EL (cell line): ENCODE measurements at places on chromosomes 12 and 14.

DNA sequence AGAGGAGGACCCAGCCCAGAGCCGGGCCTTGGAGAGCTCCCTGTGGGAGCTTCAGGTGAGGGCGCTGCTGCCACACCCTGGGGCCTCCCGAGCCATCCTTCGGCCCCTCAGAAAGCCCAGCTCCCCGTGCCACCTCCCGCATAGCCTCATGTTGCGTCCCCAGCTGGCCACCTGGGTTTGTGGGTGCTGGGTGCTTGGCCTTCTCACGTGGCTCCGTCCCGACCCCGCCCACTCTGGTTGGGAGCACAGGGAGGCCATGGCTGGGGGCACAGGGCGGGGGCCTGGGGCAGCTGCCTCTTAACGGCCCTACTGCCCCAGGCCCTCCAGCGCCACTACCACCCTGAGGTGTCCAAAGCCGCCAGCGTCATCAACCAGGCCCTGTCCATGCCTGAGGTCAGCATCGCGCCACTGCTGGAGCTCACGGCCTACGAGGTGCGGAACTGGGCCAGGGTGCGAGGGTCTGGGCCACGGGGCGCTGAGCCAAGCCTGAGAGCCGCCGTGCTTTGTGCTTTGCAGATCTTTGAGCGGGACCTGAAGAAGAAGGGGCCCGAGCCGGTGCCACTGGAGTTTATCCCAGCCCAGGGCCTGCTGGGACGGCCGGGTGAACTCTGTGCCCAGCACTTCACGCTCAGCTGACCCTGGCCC, 7.6 kb downstream of the NOC4L start:
- no peak for DNase-seq

- no peak for DNase-seq
These were observed 85.3 kb downstream of the FBXW8 start for GRCh38 chr12:116996093-116996492.

DNA sequence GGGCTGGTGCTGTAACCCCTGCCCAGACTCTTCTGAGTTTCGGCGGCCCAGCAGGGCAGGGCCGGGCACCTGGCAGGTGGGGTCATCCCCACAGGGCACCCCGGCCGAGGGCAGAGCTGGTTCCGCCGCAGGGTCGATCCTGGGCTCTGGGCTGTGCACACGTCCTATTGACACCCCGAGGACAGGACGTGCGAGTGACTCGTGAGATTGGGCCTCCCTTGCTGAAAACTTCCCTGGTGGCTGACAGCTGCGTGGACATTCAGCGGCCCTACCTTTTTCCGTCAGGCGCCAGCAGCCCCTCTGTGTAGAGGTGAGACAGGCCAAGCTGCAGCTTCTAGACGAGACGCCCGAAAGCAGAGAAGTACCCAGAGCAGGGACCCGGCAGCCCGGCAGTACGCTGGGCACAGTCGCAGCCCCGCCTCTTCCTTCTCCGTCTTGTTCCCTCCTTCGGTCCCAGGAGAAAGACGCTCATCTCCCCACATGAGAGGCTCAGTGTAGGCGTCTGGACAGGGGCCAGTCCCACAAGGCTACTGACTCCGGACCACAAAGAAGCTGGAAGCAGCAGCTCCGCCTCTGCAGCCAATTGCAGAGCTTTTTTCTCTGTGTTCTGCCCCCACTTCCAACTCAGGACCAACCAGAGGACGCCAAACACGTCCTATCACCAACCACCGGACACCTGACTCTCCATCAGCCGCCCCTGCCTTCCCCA, at the start of gene LRCOL1:
TSS of gene LRCOL1 (minus strand) at position 532 of the 709 bp plus-strand sequence. CDS start 4,331 bp downstream, outside the sequence.
- DNase-seq, result peak; percentile 67

DNA sequence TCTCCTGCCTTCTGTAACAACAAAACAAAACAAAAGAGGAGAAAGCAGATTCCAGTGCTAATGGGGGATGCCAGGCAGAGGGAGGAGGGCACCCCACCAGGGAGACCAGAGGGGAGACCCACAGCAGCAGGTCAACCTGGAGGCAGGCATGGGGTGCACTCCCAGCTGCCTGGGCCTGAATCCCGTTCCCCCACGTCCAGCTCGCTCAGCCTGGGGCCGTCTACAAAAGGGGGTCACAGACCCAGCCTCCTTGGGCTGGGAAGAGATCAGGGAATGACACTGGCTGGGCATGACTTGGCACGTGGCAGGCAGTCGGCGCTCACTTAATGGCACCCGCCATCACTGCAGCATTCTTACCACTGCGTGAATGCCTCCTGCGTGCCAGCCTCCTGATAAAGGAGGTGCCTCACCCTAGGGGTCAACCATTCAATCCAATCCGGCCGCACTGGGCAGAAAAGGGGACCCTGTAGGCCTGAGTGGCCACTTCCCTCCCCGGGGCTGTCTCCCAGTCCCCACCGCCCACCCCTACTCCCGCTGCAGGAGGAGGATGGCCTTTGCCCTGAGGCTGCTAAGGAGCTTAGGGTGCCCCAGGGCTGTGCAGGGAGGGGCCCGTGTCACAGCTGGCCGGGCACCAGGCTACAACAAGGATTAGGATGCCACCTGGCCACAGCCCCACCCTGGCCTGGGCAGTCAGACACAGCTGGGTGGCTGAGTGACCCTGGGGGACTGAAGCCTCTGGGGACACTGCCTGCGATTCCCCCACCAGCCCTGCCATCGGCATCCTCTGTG, 87.5 kb downstream of the NCOR2 start:
- no peak for DNase-seq

DNA sequence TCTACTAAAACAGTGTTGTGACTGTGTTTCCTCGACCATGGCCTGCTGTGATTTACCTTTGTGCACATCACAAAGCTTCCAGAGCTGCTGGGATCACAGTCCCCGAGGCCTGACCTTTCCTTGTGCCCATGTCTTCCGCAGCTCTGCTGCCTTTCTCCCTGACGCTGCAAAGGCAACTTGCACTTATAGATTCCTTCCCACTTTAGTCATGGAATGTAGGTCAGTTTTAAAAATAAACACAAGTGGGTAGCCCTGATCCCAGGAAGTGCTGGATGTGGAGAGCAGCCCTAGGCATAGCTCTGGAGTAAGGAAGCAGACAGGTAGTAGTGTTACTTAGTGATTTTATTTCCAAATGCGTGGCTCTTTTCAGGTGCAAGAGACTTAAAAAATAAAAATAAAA, 825.7 kb downstream of the AACS start:
- DNase-seq, result no peak

GRCh38 chr14:69972755-69973154, 93.5 kb downstream of the SMOC1 start:
- DNase-seq, result no peak

DNA sequence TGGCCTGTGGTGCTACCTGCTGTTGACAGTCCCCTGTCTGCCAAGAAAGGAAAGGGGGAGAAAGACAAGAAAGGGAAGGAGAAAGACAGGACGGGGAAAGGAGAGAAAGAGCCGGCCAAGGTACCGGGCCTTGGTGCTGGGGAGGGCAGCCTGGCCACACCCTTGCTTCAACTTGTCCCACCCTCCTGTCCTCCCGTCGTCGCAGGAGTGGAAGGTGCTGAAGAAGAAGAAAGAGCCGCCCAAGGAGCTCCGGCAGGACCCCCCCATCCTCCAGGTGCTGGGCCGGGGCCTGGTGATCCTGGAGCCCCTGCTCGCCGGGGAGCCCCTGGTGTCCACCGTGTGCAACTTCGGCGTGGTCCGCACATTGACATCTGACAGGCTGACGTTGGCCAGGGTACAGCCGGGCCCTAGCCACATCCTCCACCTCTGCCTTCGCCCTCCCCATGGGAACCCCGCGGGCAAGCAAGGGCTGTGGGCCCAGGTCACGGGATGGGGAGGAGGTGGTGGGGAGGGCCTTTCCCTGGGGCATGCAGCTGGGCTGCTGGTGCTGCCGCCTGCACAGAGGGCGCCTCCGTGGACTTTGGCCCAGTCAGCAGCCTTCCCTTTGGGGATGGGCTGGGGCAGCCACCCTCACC, 2.9 kb upstream of the B3GNT4 start:
- DNase-seq, result no peak

- DNase-seq, result peak; percentile 38
These were observed 772 bp downstream of the SCARB1 start for GRCh38 chr12:124862768-124863415.
